ENCODE measurements at places on chromosomes 16 and 17.

DNA sequence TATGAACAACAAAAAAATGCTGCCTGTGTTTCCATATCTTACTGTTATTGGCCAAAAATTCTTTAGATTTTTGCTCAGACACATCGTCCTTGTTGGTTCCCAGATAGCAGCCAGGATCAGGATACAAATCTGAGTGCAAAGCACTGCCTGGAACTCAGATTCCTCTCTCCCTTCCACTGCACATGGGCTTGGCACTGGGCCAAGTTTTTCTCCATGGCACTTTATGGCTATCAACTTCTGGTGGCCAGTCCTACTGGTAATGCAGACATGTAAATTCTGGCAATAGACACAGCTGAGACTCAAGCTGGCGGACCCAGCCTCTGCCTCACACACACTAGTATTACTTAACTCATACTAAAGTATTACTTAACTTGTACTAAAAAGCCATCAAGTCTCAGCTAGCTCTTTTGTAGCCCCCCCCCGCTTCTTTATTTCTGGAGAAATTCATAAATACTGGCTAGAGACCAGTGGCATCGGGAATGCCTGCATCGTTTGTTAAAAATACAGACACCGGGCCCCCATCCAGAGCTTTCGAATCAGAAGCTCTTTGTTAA, 181.2 kb upstream of the COX10 start:
- DNase-seq, result no peak

- DNase-seq, result peak; percentile 94
These were observed 956 bp upstream of the CHD3 start for GRCh38 chr17:7887482-7888183.

GRCh38 chr17:6348891-6349290, 86.0 kb downstream of the AIPL1 start:
- no peak for DNase-seq

DNA sequence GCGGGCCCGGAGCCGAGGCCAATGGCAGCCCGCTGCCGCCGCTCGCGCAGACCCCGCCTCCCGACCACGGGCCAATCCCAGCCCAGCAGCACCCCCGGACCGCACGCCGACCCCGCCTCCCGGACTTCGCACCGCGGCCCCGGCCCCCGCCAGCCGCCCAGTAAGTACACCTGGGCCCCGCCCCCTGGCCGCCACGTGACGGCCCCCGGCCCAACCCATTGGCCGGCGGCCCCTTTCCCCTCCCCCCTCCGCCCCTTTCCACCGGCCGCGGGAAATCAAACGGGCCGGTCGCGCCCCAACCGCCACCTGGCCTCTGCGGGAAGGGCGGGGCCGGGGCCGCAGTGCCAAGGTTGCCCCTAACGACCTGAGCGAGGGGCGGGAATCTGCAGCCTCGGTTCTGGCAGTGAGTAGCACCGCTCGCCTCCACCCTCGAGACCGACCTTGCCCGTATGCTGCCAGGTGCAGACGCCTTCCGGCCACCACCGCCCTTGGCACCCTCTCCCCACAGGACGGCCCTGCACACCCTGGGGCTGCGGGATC, at the start of gene YBX2:
YBX2 (minus strand) TSS at position 26 of the 540 bp plus-strand sequence. CDS start 139 bp downstream, outside the sequence.
- peak; percentile 100 for DNase-seq

DNA sequence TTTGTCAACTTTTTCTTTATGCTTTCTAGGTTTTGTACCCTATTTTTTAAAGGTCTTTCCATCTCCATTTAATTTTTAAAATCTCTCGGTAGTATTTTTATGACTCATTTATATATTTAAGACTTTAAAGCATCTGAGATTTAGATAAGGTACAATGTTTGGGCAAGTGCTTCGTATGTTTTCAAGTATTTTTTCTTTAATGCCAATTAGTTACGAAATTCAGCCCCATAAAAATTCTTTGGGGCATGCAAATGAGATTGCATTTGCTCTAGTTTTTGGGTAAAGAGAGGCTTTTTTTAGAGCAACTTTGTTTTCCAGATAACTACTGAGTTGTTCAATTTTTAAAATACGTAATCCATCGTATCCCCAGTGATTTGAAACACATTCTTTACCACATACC, 65.3 kb upstream of the CRHR1 start:
- no peak for DNase-seq

GRCh38 chr16:88575251-88575650, 5.0 kb downstream of the ZC3H18 start:
- DNase-seq, result no peak

DNA sequence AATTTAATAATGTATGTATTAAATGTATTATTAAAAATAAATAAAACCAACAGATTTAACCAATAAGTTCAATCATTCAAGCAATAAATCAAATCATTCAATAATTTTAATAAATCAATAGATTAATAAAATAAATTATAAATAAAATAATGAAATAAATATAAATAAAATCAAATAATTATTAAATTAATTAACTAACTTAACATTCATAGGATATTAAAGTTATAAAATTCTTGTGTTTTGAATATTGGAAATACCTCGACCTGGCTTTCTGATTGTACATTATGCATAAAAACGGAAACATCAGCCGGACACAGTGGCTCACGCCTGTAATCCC, 182.2 kb downstream of the BANP start:
- no peak for DNase-seq

DNA sequence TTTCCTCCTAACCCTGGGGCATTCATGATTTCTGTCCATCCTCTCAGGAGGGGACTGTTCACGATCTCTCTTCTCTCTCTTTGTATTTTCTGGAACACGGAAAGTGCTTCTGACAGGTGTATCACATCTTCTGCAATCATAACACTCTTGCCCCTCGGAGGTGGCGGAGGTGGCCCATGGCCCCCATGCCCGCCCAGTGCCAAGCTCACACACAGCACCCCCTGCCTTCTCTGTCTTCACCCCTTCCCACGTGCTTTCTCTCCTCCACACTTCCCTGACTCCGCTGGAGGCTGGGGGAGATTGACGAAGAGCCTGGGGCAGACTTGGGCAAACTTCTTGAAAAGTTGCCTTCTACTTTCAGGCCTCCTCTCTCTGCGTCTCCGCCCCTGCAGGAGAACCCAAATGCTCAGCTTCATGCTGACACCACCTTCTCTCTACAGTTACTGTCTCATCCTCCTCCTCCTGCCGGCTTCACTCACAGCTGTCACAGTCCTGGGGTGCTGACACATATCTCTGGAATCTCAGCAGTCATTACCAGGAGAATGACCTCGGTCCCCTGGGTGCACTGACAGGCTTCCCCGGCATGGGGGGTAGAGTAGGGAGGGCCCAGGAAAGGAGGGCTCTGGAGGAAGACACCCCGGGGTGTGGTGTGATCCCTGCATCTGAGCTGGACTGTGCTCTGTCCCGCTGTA, 127.1 kb downstream of the ENGASE start:
- DNase-seq, result peak; percentile 84

DNA sequence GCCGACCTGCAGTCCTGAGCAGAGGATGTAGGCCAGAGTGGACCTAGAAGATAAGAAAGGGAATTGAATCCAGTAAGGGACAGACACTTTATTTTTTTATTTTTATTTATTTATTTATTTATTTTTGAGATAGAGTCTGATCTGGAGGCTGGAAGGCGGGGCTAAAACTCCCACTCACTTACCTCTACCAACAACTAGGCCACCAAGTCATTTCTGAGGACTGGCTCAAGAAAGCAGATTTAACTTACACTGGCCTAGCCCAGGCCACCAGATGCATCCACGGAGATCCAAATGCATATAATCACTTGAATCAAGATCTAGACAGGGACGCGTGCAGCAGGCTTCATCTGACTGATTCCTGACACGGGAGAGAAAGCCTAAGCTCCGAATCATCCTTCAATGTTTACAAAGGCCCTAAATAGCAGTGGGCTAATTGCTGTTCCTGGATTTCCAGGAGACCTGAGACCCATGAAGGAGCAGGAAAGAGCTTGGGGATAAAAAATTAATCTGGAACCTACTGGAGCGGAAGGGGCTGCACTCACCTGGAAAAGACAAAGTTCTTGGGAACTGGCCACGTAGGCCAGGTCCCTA, 1.1 kb upstream of the ALOX12 start:
- DNase-seq, result no peak

- peak; percentile 94 for DNase-seq
These were observed 550 bp upstream of the RNF213 start for GRCh38 chr17:80260069-80260535.

DNA sequence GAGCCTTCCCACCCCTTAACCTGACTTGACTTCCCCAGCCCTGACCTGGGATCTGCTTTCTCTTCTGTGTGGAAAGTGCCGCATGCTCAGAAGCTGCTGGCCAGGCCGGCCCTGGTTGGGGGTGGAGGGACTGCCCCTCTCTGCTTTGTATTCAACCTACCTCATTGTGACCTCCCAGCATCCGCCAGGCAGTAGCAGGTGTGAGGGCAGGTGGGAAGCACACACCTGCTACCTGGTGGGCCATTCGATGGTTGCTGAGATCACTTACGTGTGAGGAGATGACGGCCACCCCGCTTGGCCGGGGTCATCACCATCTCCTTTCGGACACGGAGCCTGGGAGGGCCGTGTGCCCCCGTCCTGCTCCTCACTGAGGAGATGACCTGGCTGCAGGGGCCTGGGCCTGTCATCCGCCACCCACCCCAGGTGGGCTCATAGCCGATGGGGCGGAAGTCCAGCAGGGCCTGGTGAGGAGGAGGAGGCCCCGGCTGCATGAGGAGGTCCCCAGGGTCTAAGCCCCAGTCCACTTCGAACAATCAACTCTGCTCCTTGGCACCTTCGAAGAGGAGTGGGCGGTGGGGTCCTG, 7.1 kb downstream of the CPNE7 start:
- no peak for DNase-seq

GRCh38 chr17:35051183-35051578, 12.3 kb downstream of the RFFL start:
- DNase-seq, result no peak

- DNase-seq, result no peak
These were observed 33.4 kb upstream of the LONP2 start for GRCh38 chr16:48210747-48211146.
